ENCODE measurements at places on chromosomes 16 and 17.

- no peak for DNase-seq
These were observed 51.0 kb upstream of the TOX3 start for GRCh38 chr16:52597772-52598483.

GRCh38 chr17:41810659-41811548 lies 845 bp downstream of the P3H4 start:
- DNase-seq = no peak

DNA sequence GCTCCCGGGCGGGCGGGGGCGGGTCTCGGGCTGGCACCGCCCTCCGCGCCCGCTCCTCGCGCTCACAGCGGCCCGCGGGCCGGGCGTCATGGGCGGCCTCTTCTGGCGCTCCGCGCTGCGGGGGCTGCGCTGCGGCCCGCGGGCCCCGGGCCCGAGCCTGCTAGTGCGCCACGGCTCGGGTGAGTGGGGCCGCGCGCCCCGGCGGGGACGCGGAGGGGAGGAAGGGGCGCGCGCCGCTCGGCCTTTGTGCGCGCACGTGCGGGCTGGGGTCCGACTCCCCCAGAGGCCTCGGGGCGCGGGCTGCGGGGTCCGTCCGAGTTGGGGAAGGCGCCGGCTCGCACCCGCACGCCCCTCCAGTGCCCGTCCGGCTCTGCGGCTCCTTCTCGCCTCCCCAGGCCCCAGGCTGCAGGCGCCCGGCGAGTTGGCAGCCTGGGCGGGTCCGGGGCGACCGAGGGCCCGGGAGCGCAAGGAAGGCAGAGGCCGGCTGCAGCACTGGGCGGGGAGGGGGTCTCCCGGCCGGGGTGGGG lies at the start of gene NME4:
Gene NME4, plus strand, starts transcription at position 65 of the 527 bp plus-strand sequence. Its CDS starts 24 bp downstream, at position 89.
- no peak for DNase-seq

- DNase-seq = no peak
These were observed 512 bp downstream of the PMM2 start for GRCh38 chr16:8798174-8798527.

GRCh38 chr17:45850468-45850867 lies 5.8 kb downstream of the SPPL2C start:
- no peak for DNase-seq

DNA sequence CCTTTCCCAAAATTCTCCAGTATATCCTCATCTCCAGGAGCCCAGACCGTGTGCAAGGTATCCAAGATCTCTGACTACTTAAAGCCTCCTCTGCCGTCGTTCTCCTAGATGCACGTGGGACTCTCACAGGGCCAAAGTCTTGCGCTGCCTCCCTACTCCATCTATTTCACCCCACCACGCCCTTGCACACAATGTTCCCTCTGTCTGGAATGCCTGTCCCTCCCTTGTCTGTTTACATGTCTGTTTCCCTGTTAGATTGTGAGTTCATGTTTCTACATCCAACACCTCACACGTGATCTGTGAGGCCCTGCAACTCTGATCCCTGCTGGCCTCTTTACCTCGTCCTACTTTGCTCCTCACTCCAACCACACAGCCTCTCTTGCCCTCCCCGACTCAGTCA lies 4.9 kb upstream of the FZD2 start:
- DNase-seq = no peak

- DNase-seq = no peak
These were observed 20.1 kb upstream of the ALKBH5 start for GRCh38 chr17:18163547-18163946.

- DNase-seq = no peak
These were observed at the start of gene ACSF2 for GRCh38 chr17:50425682-50426471. Gene ACSF2 (plus strand): TSS chr17:50426218. CDS start chr17:50426262, 44 bp downstream.

DNA sequence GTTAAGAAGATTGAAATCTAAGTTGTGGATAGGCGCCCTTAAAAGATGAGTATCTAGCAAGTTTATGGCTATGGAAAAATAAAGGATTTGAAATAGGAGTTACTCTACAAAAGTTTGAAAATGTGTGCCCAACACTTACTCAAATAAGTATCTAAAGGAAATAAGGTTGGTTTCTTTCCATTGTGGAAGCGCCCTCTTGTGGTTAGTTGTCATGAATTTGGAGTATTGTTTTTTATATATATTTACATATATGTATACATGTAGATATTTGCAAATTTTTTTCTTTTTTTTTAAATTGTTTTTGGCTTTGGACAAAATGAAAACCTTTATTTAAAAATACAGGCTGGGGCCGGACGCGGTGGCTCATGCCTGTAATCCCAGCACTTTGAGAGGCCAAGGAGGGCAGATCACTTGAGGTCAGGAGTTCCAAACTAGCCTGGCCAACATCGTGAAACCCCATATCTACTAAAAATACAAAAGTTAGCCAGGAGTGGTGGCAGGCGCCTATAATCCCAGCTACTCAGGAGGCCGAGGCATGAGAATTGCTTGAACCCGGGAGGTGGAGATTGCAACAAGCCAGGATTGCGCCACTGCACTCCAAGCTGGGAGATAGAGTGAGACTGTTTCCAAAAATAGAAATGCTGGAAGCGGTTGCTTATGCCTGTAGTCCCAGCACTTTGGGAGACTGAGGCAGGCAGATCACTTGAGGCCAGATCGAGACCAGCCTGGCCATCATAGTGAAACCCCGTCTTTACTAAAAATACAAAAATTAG lies 24.0 kb upstream of the VPS4A start:
- no peak for DNase-seq

- peak; percentile 14 for DNase-seq
These were observed 2.1 kb upstream of the IRX5 start for GRCh38 chr16:54928411-54929089.

- no peak for DNase-seq
These were observed 23.1 kb downstream of the CREBBP start for GRCh38 chr16:3857189-3858043.

- no peak for DNase-seq
These were observed 122.4 kb upstream of the TMEM97 start for GRCh38 chr17:28196636-28197035.

- no peak for DNase-seq
These were observed 3.8 kb downstream of the ARHGDIA start for GRCh38 chr17:81867170-81867990.

GRCh38 chr16:20911361-20911760 lies 10.8 kb downstream of the LYRM1 start:
- no peak for DNase-seq

DNA sequence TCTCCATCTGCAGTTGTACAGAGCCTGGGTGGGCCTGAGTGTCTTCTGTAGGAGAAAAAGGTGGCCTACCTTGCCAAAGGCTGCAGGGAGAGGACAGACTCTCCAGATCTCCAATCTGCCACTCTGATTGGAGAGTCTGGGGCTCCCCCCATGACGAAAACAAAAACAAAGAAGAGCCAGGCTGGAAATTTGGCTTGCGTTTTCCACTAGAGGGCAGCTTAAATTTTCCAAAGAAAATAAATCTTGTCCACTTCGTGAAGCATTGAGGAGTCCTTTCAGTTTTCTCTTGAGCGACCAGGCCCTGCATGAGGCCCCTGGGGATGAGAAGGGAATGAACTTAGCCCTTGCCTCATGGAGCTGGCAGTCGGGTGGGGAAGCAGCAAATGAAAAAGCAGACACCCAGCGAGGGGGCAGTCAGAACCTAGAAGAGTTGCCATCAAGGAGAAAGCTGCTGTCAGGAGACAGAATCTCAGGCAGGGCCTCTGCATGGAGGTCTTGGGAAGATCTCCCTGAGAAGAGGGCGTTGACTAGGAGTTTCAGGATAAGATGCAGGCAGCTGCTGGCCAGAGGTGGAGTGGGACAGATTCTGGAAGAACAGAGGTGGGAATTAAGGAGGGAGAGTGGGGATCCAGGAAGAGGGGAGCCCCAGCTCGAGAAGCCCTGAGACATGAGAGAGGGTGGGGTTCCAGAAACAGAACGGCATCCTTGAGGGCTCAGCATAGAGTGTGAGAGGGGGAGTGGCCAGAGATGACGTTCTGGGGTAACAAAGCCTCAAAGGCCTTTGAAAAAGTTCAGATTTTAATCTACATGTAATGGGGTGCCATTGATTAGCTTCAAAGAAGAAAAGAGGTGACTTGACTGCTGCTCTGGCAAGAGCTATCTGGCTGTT lies 8.4 kb upstream of the SHCBP1 start:
- DNase-seq = no peak

DNA sequence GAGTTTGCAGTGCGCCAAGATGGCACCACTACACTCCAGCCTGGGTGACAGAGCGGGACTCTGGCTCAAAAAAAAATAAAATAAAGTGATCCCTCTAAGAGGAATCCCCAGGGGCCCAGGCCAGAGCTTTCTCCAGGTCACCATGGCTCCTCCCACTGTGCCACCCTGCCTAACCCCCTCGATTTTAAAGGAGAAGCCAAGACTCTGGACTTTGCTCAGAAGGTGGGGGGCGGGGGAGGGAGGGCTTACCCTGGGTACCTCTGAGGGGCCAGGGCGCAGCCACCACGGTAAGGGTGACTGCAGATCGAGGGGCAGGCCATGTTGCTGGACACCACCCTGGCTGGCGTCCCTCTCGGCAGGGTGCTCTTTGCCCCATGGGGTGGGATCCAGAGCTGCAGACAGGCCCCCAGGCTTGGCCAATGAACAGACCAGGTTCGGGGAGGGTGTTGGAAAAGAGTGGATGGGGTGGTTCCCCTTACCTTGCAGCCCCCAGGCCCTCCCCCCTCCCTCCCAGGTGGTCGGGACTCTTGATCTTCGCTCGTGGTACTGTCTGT lies 455 bp upstream of the GRB7 start:
- DNase-seq = no peak

Measured in NCI-H446 treated with DMSO at 0.1 percent for 48 hours (cell line).